Activated CD8-positive, alpha-beta memory T cell treated with anti-CD3 and anti-CD28 coated beads for 1 hour (primary cell): ENCODE measurements at places on chromosomes 1 and 21.

DNA sequence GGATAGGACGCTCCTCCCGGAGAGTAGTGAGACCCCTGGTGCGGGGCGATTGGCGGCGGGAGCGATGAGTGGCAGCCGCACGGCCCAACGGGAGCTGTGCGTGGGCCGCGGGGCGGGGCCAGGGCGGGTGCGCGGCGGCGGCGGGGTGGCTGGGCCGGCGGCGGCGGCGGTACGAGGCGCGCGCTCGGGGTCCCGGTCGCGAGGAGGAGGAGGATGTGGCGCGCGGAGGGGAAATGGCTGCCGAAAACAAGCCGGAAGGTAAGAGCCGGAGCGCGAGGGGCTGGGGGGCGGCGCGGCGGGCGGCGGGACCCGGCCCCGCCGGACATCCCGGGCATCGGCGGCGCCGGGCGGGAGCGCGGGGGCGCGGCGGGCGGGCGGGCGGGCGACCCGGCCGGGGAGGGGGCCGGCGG lies at the start of gene CAMTA1:
Gene CAMTA1, plus strand, starts transcription at position 137 of the 410 bp plus-strand sequence. Its CDS starts 77 bp downstream, at position 214.
- no peak for DNase-seq

- DNase-seq = no peak
Measured at GRCh38 chr1:148296511-148296910, 144.4 kb upstream of the NBPF11 start.

- DNase-seq = no peak
Measured at GRCh38 chr1:95655321-95656020, 421.5 kb downstream of the RWDD3 start.

DNA sequence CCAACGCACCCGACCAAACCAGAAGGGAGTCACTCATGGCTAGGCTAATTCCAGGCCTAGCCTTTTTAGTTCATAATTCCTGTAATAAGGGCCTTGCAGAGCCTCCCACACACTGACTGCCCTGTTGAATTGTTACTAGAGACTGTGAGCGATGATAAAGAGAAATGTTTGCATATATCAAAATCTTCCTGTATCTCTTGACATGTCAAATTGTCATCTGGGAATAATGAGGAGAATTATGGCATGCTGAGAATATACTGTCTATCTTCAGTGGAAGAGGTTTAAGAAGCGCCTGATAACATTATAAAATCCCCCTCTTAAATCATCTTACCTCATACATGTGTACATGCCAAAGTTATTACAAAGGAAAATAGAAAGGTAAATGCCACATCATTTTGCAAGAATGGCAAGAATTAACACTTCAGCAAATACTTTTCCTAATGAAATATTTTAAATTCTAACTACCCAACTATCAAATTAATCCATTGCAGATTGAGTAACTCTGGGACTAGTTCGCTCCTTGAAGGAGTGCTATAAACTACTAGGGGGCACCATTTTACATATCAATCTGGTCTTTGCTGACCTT lies 144.1 kb downstream of the CENPF start:
- no peak for DNase-seq

GRCh38 chr1:33610391-33610790 lies 137.9 kb downstream of the ZSCAN20 start:
- no peak for DNase-seq

- no peak for DNase-seq
Measured at GRCh38 chr21:42764443-42764760, 111.0 kb downstream of the PDE9A start.

DNA sequence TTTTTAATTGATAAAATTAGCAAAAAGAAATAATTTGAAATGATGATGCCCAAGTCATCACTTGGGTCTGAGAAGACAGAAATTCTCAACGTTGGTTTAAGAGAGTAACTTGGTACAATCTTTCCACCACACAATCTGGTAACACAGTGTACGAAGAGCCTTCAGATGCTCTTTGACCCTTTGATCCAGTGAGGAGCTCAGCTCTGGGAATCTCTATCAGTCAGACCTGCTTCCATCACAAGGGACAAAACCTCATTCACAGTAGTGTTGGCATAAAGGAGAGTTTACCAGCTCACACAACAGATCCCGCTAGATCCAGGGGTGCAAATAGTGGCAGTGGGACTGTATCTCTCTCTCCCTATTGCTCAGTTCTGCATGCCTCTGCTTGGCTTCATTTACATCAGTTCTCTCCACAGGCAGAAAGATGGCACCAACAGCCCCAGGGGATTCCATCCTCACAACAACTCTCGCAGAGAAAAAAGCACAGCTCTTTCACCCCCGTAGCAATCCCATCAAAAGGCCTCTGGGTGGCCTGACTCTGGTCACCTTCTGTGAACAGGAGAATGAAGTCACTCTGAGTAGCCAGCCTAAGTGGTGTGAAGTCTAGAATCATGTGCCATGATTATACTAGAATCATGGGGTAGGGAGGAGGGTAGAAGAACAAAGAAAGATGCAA lies 119.7 kb downstream of the ZNF281 start:
- no peak for DNase-seq

- no peak for DNase-seq
Measured at GRCh38 chr1:35717911-35718476, 690 bp downstream of the C1orf216 start.
